ENCODE measurements at places on chromosomes 7 and 10.

DNA sequence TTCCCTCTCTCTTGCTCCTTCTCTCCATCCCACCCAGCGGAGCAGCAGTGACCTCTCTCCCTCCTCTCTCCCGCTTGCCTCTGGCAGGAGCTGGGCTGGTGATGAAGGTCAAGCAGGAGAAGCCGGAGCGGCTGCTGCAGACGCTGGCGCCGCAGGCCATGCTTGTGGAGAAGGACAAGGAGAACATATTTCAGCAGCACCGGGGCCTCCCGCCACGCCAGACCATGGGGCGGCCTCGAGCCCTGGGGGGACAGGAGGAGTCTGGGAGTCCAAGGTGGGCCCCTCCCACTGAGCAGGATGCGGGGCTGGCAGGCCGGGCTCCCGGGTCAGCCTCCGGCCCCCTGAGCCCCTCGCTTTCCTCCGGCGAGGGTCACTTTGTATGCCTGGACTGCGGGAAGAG, 17.3 kb downstream of the ZNF775 start:
- DNase-seq, result no peak

- DNase-seq, result no peak
Observed at GRCh38 chr10:121154846-121155245, 303.7 kb downstream of the WDR11 start.

DNA sequence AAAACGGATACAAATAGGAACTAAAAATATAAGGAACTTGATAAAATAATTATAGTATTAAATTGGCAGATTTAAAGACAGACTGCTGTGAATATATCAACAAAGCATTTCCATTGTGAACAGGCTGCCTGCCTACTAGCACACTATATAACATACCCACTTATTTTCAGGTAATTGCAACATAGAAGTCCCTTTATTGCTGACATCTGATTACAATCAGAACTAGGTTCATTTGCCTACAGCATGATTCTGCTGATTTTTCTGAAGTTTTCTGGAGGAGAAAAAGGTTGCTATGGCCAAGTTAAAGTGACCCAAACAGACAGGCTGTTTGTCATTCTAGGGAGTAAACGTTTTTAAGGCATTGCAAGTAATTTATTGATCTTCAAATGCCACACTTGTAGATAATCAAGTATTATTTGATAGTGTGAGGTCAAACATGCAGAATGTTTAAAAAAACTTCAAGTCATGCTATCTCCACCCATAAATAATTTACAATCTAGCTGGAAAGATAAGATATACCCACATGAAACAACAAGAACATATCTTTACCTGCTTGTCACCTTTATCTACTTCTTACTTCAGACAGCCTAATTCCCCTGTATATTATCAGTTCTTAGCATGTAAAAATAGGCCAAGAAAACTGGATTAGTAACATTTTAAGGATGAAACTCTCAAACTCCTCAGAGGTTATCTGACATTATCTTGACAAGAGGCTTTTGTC, 40.5 kb downstream of the MTPN start:
- no peak for DNase-seq

- DNase-seq, result no peak
Observed at GRCh38 chr10:88113657-88114272, 250.3 kb downstream of the PTEN start.

DNA sequence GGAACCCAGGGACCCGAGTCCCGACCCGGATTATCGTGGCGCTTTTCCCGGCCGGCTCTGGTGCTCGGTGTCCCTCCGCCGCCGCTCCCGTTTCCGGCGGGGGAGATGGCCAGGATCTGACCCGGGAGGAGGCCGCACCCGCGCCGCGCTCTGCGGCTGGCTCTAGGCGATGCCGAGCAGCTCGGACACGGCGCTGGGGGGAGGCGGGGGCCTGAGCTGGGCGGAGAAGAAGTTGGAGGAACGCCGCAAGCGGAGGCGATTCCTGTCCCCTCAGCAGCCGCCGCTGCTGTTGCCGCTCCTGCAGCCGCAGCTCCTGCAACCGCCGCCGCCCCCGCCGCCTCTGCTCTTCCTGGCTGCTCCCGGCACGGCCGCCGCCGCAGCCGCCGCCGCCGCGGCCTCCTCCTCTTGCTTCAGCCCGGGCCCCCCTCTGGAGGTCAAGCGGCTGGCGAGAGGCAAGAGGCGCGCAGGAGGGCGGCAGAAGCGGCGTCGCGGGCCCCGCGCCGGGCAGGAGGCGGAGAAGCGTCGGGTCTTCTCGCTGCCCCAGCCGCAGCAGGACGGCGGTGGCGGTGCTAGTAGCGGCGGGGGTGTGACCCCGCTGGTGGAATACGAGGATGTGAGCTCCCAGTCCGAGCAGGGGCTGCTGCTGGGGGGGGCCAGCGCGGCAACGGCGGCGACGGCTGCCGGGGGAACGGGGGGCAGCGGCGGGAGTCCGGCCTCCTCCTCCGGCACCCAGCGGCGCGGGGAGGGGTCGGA, 593 bp downstream of the CDK13 start:
- peak; percentile 35 for DNase-seq

GRCh38 chr7:5709347-5709950, 72.0 kb downstream of the RNF216 start:
- DNase-seq, result no peak

DNA sequence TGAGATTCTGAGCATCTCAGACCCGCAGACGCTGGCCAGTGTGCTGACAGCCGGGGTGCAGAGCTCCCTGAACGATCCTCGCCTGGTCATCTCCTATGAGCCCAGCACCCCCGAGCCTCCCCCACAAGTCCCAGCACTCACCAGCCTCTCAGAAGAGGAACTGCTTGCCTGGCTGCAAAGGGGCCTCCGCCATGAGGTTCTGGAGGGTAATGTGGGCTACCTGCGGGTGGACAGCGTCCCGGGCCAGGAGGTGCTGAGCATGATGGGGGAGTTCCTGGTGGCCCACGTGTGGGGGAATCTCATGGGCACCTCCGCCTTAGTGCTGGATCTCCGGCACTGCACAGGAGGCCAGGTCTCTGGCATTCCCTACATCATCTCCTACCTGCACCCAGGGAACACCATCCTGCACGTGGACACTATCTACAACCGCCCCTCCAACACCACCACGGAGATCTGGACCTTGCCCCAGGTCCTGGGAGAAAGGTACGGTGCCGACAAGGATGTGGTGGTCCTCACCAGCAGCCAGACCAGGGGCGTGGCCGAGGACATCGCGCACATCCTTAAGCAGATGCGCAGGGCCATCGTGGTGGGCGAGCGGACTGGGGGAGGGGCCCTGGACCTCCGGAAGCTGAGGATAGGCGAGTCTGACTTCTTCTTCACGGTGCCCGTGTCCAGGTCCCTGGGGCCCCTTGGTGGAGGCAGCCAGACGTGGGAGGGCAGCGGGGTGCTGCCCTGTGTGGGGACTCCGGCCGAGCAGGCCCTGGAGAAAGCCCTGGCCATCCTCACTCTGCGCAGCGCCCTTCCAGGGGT, 703 bp downstream of the RBP3 start:
- no peak for DNase-seq

- peak; percentile 1 for DNase-seq
Observed at GRCh38 chr10:130790339-130790738, 521.2 kb downstream of the TCERG1L start.

Data from fibroblast of skin of right quadriceps (primary cell).